Activated CD8-positive, alpha-beta memory T cell treated with anti-CD3 and anti-CD28 coated beads for 4 hours (primary cell): ENCODE measurements at places on chromosomes 2 and 18.

DNA sequence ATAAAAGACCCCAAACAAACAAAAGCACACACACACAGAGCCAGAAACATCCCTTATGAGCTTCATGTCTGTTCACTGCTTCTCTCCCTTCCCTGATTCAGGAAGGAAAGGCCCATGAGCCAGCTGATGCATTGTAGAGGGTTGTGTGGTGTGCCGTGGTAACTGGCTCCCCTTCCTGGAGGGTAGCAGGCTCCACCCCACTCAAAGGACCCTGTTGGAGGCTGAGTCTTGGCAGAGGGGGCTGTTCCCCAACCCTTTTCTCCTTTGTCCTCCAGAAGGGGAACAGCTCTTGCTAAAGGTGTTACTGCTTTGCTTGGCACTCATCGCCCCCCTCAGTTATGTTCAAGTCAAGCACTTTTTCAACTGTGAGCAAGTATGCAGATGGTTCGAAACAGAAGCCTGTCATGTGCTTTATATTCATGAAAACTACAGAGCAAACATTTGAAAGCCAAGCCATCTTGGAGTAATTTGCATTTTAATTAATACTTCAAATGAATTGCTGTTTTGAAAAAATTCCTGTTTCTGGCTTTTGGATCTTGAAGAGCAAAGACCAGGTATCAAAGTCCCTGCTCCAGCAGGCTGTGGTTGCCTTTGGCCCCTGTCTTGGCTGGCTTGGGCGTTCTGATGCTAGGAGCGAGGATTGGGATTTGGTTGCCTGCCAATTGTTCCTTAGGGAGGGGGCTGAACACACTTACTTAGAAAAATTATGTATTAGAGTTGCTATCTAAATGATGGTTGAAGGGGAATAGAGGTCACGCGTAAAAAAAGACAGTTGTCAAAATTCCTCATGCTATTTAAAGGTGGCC lies 267.8 kb downstream of the TSN start:
- no peak for DNase-seq

- no peak for DNase-seq
Observed at GRCh38 chr18:38759457-38759856, 1193.9 kb upstream of the CELF4 start.

GRCh38 chr2:234686088-234686890 lies 189.4 kb upstream of the ARL4C start:
- no peak for DNase-seq

DNA sequence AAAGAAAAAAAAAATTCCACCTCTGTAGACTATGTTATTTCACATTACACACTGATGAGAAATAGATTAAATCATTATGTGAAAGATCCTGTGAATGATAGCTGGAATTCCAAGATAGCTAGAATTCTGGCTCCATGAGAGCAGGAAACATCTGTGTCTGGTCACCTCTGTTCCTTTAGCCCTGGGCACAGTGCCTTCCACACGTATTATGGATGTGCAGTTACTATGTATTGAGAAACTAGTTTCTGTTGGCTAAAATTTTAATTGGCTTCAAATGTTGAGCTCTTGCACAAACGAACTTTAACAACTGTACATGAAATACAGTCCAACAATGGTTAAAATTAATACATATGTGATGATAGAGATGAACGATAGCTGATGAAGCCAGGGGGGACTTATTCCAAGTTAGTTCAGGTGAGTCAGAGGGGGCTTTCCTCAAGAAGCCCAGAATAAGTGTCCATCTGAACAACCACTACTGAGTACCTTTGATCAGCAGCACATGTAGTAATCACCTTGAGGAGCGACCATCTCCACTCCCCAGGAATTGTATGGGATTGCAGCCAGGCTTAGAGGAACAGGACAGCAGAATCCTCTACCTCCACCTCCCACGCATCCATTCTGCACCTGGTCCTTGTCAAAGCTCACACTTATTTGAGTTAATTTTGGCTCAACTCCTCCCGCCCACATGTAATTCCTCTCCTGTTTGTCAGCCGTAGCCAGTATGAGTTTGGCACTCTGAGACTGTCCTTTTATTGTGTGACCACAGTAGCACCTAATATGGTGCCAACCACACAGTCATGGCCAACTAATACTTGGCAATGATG lies 68.6 kb downstream of the NABP1 start:
- DNase-seq = no peak
